Activated gamma-delta T cell (primary cell): ENCODE measurements at places on chromosomes 1 and 21.

DNA sequence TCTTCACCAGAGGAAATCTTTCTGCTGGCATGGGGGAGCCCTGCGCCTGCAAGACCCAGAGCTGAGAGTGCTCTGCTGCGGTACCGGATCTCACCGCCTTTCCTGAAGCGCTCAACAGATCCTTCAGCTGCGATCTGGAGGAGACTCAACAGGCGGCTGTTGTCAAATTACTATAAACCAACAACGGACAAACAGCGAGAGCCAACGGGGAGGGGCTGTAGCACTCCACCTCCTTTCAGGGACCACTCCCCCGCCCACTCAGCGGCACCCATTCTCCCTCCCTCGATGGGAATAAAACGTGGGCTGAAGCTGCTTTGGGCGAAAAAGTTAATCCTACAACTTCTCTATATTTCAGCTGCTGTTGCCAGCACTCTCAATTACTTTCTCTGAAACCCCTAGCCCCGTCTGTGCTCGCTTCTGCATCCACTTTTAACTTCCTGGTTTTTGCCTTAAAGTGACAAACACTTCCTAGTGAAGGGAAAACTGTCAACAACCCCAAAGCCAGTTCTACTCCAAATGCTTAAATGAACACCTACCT is at the start of gene FMO5:
Gene FMO5, minus strand, starts transcription at position 147 of the 538 bp plus-strand sequence. CDS start 310 bp downstream, outside the sequence.
- DNase-seq = no peak

DNA sequence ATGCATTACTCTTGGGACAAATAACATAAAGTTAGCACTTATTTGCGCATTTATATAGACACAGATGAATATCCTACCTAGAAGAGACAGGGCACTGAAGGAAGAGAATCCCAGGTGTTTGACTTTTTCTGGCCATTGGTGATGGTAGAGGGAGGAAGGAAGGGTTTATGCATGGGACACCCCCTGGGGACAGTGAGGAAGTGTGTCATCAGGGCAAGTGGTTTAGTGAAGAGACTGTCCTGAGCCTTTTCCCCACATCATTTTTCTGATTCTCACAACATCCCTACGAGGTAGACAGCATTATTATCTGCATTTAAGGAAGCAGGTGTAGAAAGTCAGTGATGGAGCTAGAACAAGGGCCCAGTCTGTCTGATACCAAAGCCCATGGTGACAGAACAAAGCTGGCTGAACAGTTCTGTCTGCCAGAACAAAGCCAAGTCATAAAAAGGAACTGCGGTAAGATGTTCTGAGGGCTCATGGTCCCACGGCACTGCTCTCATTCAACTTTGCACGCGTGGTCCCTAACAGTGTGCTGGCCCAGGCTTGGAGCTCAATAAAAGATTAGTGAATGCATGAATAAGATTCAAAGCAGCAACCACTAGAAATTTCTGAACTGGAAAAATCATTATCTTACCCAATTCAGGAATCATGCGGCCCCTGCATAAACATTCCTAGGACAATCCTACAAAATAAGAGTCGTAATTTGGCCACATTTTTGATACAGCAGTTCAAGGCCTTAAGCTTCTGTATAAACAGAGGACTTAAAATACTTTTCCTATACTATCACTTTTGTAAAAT is 12.2 kb upstream of the CDC42BPA start:
- no peak for DNase-seq

DNA sequence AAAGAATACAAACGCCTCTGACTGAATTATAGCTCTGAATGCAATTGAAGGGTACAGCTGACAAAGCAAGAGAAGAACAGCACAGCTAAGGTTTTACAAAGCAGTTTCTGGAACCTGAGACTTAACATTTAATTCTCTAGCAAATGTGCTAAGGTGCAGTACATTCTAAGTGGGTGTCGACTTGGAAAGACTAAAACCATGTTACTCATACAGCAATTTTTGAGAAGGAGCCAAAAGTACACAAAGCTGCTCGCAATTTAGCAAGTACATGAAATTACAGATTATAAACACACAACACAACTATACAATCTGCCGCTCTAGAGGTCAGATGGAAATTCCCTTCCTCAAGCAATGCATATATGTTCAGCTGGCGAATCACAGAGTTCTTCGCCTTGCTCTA is 121.9 kb downstream of the TIAM1 start:
- no peak for DNase-seq

DNA sequence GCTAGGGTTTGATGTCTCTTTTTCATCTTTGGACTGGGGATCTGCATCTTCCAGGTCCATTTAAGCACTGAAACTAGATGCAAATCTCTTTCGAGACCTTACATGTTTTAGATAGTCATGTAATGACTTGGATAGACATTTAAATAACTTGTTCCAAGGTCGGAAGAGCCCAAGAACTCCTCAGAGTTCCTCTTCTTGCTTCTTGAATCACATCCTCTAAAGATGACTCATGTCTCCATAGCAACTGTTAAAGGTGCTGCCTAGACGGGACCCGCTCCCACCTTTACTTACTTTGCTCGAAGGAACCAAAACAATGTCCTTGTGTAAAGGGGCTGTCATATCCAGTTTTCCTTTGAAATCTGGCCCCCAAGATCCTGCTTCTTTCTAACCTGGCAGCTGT is 130.0 kb downstream of the EDEM3 start:
- DNase-seq = no peak

DNA sequence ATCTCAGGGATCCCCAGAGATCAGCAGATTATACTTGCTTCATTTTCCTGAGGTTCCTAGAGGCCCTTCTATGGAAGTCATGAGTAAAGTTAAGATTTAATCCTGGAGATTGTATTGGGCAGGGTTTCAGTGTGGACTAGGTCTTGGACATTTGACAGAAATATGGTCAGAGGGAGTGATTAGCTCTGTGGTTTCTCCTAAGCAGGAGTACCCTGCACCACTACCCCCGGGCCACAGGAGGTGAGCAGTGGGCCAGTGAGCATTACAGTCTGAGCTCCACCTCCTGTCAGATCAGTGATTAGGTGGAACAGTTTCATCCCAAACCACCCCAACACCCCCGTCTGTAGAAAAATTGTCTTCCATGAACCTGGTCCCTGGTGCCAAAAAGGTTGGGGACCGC is 43.2 kb downstream of the PHACTR4 start:
- DNase-seq = no peak

- no peak for DNase-seq
These were observed 17.2 kb downstream of the CASZ1 start for GRCh38 chr1:10779201-10779600.

DNA sequence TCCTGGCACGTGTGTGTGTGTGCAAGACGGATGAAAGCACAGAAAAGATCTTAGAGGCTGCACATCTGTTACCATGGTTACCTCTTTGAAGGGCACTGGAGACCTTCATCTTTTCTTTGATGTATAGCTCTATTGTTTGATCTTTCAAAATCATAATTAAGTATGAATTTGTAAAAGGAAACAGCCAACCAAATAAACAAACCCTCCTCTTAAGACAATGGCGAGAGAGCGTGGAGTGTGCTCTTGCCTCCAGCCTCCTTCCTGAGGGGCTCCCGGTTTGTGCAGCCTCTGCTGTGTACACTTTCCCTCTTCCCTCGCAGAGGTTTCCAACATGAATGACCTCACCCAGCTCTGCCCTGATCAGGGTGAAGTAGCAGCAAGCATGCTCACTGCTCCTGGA is 27.9 kb downstream of the CACNA1S start:
- DNase-seq = no peak

- no peak for DNase-seq
These were observed 1.2 kb downstream of the S100A3 start for GRCh38 chr1:153547560-153548551.

DNA sequence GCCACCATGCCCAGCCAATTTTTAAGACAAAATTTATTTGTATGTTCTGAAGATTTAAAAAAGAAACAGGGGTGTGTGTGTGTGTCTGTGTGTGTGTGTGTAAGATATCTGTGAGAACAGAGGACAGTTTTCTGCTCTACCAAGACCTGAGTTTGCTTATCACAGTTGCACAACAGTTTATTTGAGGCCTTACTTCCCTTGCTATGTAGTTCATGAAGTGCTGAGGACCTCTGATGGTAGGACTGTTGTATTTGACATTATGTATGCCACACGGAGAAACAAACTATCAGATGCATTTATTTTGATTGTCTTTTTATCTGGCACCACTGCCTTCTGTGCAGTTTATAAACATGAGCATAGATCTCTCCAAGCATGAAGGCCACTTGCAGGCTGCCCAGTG is 355.2 kb downstream of the PBX1 start:
- DNase-seq = no peak

DNA sequence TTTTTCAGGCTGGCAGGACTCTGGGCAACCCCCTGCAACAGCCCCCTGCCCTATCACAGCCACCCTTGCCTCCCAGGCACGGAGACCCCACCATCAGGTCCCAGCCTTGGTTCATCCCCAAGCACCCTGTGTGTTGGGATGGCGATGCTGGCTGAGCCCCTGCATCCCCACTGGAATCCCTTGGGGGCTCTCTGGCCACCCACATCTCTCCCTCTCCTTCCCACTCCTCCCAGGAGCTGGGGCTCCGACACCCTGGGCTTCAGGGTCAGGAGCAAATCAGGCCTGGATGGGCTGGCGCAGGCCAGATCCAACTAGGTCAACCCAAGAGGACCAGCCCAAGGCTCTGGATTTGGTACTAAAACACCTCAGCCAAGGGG is 25.9 kb downstream of the COL6A1 start:
- DNase-seq = no peak

DNA sequence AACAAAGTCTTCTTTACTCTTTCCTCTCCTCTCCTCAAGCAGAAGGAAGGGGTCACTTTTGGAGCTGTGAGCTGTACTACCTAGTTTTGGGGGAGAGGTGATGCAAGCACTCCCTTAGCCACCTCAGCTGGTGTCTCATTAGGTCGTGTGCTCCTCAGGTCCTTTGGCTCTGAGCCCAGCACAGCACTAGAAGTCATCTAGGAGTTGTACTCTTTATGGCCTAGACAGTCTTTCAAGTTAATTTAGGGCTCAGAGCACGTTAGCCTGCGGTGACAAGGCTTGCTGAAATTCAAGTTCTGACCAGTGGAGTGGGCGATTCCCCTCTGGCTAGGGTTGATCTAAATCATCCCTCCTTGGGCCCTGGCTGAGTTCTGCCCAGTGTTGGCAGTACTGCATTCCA is 48.0 kb upstream of the WDR26 start:
- no peak for DNase-seq

DNA sequence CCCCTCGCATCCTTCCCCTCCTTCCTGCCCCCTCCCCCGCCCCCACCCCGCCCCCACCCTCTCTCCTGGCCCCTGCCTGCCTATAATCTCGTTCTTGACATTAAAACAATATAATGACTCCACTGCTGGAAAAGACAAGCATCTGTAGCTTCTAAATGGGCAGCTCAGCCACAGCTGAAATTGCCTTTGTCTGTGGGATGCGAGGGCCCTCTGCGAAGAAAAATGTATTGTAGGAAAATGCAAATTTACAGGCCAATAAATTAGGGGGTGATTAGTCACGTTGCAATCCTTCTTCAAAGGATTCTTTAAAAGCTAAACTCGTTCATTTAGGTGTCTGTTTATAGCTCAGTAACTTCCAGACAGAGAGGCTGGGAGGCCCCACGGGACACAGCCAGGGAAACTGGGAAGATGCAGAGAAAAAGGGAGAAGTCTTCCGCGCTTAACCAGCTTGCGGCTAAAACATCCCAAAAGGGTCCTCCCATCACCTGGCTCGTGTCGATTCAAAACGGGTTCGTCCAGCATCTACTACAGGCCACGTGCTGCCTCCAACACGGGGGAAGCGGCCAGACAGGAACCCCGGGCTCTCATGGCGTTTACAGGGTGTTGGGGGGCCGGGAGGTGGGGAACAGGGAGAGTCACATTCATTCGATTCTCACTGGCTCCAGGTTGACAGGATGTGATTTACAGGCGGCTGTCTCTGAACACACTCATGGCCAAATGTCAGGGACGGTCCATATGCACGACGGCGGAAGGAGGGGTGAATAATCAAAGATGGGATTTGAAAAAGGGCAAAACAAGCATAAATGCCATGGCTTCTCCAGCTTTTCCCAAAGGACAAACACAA is 100.5 kb upstream of the ZBTB40 start:
- DNase-seq = no peak

DNA sequence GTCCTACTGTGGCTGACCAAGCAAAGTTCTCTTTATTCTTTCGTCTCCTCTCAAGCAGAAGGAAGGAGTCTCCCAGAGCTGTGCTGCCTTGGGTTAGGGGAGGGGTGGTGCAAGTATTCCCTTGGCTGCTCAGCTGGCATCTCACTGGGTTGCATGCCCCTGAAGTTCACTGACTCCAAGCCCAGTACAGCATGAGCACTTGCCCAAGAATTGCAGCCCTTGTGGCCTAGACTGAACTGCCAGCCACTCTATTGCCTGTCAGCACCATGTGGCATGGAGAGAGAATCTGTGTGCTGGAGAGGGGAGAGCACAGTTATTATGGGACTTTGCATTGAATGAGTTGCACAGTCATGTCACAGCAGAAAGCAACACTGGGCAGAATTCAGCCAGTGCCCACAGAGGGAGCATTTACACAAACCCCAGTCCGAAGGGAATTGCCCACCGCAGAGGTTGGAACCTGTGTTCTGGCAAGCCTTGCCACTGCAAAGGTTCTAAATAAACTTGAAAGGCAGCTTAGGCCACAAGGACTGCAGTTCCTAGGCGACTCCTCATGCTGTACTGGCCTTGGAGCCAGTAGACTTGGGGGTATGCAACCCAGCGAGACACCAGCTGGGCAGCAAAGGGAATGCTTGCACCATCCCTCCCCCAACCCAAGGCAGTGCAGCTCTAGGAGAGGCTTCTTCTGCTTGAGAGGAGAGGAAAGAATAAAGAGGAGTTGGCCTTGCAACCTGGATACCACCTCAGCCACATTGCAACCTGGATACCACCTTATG is 28.8 kb downstream of the DR1 start:
- no peak for DNase-seq

DNA sequence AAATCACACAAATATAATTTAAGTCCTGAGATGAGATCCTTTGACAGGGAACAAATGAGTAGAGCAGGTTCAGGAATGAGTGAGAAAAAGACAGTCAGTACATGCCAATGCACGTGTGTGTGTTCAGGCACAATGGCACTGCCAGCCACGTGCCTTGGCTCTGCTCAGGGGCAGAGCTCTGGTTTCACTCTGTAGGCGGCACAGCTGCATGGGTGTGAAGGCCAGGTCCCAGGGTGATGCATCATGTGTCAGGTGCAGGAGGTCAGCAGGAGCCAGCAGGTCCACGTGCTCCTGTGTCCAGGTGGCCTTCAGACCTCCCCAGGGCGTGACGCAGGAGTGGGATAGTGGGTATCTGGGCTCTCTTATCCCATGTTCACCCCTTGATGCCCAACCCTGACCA is 386.1 kb downstream of the KCNH1 start:
- DNase-seq = no peak

- DNase-seq = peak; percentile 34
These were observed 6.3 kb downstream of the HAPLN2 start for GRCh38 chr1:156625436-156626078.

GRCh38 chr1:27856561-27857343 is 15.6 kb upstream of the THEMIS2 start:
- DNase-seq = no peak
